ENCODE measurements at places on chromosomes 5 and 9. TPM values are rescaled to one million over a fixed set of nuclear protein-coding genes. Genes with fewer than 3 reads are reported as not detected.
A peak's percentile ranks its signal among the peaks of the same experiment; 100 is the strongest.

The PCDHGA1 gene
- total RNA-seq, result 0.05 TPM

The TEK gene
- total RNA-seq, result not detected

The WNT8A gene
- not detected for total RNA-seq

DNA sequence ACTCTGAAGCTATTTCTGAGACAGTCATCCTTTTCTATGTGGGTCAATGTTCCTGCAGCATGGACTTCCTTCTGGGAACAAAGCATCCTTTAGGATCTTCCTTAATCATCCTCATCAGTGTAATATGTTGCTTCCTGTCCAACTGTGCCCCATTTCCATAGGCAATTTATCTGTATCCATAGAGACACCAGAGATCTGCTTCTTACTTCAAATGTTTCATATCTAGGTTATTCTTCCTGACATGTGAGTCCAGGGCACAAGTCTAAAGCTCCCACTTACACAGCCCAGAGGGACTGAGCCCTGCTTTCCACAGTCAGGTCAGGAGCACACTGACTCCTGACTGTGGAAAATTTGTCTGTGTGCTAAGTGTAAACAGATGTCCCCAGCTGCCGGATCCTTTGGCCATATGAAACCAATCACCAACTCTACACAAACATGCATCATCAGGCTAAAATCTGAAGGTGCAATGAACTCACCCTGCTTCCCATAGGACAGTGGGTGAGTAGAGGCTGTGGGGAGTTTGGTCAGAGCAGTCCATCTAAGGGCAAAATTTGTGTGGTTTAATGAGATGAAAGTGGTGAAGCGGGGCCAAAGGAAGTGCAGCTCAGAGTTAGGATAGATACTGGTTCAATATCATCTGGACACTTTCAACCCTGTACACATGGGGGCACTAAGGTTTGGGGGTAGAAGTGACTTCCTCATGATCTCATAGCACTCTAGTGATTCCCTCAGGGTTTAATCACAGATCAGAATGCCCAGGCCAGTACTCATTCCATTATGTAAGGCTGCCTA is 85.2 kb upstream of the TNC start:
- no peak overlapping the region for H3K4me3 ChIP-seq
- H3K4me1 ChIP-seq, result peaks cover 25% of the 10 kb centered on the region
- H3K27ac ChIP-seq, result no peak overlapping the region
- no peaks in the 10 kb centered on the region for H3K36me3 ChIP-seq
- peaks cover 36% of the 10 kb centered on the region for H3K27me3 ChIP-seq
- DNase-seq, result no peak

GRCh38 chr5:78287833-78288232 is 6.7 kb downstream of the AP3B1 start:
- no peak for DNase-seq
- H3K4me3 ChIP-seq, result no peak overlapping the region
- H3K27ac ChIP-seq, result no peak overlapping the region
- H3K4me1 ChIP-seq, result peaks cover 53% of the 10 kb centered on the region
- H3K27me3 ChIP-seq, result no peaks in the 10 kb centered on the region

DNA sequence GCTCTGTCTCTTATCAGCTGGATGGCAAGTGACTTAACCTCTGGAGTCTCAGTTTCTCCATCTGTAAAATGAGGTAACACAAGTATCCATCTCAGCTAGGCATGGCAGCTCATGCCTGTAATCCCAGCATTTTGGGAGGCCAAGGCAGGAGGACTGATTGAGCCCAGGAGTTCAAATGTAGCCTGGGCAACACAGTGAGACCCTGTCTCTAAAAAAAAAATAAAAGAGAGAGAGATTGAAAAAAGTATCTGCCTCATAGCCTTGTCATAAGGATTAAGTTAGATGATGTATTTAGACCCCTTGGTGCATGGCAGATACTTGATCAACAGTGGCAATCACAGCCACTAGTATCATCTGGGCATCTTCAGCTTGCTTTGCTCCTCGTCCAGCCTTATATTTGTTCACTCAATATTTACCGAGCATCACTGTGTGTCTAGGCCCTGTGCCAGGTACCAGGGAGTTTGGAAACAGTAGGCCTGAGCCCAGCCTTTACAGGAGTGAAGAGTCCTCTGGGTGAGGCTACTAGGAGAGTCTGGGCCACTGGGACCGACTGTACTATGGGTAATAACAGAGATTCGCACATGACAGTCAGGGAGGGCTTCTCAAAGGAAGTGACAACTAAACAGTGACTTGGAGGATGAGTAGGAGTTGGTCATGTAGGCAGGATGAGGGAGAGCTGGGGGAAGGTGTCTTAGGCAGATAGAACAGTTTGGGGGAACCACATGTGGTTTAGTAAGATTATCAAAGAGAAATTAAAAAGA is 34.2 kb downstream of the CORO2A start:
- peaks cover 5% of the 10 kb centered on the region for H3K4me1 ChIP-seq
- H3K27ac ChIP-seq, result peak overlapping the region; percentile 24
- no peak overlapping the region for H3K4me3 ChIP-seq
- DNase-seq, result no peak
- peaks cover 3% of the 10 kb centered on the region for H3K36me3 ChIP-seq

DNA sequence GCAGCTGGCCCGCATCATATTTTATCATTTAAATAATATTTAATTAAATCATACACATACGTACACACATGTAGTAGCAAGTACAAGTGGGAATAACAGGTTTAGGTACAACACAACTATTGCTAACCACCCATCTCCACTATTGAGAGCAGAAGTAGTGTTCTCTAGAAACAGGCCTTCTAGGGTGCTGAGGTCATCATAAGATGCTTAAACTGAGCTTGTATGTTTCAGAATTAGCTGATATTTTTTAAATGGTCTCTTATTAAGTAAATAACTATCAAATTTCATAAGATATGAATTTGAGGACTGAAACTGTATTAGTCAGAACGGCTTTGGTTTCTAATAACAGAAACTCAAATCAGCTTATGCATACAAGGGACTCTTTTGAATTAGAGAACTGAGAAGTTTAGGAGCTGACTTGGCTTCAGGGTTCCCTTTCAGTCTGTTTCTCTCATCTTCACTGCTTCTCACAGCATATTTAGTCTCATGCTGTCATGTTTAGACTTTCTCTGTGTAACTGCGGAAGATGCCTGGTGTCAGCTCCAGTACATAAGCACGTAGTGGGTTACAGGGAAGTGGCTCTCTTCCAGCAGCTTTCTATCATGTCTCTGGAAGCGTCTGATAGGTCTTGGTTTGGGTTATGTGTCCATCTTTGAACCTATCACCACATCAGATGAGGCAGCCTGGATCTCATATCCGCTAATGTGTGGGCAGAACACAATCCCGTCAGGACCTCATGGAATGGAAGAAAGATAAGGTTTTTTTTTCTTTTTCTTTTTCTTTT is 25.0 kb upstream of the OCLN start:
- no peaks in the 10 kb centered on the region for H3K36me3 ChIP-seq
- DNase-seq, result no peak
- no peak overlapping the region for H3K27ac ChIP-seq
- no peaks in the 10 kb centered on the region for H3K27me3 ChIP-seq

DNA sequence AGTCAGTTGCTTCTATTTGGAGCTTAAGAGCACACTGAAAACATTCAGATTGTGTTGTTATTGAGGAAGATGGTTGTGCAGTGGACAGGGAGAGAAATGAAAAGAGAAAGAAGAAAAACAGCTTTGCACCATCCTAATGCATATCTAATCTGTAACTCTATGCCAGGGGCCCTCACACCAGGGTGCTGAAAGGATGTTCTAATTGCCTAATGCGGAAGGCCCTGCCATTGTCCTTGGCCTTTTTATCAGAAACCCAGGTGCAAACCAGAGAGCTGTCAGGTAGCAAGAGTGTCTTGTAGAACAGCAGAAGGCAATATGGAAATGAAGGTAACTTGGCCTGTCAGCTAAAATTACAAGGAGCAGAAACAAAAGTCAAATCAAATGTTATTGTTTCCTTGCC is 384.5 kb upstream of the PIK3R1 start:
- H3K27me3 ChIP-seq, result peaks cover 7% of the 10 kb centered on the region
- no peaks in the 10 kb centered on the region for H3K4me1 ChIP-seq
- no peak overlapping the region for H3K4me3 ChIP-seq
- no peak for DNase-seq
- H3K36me3 ChIP-seq, result no peaks in the 10 kb centered on the region

DNA sequence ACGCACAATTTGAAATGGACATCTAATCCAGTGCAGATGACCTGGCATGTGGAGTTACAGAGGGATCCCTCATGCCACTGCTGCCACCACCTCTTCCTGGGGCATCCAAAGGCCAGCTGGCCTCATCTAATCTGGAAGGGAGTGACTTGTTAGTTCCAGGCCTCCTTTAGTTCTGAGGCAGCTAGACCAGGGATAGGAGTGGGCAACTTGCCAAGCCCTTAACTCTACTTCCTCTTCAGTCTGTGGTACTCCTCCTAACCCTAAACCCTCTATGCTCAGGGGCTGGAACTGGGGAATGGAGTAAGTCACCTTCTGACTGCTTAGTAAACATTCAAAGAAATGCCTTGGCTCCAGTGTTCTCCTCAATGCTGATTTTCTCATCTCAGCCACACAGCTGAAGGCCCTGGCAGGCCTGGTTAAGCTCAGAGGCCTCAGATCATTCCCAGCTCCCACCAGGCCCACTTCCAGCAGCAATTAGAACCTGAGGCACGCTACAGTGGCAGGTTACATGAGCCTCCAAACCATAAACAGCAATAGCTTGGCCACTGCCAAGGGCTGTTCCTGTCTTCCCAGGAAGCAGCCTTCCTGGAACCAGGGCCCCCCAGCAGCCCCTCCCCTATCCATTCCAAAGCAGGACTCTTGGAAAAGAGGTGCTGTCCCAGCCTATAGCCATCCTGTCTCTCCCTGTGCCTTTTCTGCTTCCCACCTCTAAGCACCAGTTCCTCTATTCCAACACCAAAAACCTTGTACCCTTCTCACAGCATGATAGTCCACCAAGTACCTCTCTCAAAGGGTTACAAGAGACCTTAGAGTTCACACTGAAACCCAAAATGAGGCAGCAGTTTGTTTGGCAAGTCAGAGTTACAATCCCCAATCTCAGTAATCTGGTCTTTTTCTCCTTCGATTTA is 2.0 kb downstream of the EIF4EBP3 start:
- peaks cover 56% of the 10 kb centered on the region for H3K4me1 ChIP-seq
- peaks cover 53% of the 10 kb centered on the region for H3K36me3 ChIP-seq
- H3K27me3 ChIP-seq, result no peaks in the 10 kb centered on the region

- no peak for DNase-seq
- H3K4me1 ChIP-seq, result peaks cover 2% of the 10 kb centered on the region
- H3K27ac ChIP-seq, result no peak overlapping the region
- H3K36me3 ChIP-seq, result peaks cover 3% of the 10 kb centered on the region
Measured at GRCh38 chr5:154370119-154370518, 75.7 kb upstream of the SAP30L start.

DNA sequence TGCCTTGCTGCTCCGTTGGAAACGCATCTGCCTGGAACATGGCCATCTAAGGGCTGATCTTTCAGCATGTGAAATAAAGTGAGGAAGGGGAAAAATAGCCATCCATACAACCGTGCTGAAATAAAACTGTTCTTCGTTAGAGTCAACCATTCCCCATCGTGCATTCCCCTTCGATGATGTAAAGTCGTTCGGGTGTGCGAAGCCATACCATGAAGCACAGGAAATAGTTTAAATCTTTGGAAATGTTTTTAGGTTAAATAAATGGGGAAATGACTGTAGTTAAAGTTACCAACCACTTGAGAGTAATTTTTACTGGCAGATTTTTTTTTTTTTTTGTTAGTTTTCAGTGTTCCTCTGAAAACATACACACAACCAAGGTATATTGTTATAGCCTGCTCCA is 302.5 kb downstream of the SH3GL2 start:
- no peak overlapping the region for H3K27ac ChIP-seq
- no peaks in the 10 kb centered on the region for H3K4me1 ChIP-seq
- DNase-seq, result no peak

DNA sequence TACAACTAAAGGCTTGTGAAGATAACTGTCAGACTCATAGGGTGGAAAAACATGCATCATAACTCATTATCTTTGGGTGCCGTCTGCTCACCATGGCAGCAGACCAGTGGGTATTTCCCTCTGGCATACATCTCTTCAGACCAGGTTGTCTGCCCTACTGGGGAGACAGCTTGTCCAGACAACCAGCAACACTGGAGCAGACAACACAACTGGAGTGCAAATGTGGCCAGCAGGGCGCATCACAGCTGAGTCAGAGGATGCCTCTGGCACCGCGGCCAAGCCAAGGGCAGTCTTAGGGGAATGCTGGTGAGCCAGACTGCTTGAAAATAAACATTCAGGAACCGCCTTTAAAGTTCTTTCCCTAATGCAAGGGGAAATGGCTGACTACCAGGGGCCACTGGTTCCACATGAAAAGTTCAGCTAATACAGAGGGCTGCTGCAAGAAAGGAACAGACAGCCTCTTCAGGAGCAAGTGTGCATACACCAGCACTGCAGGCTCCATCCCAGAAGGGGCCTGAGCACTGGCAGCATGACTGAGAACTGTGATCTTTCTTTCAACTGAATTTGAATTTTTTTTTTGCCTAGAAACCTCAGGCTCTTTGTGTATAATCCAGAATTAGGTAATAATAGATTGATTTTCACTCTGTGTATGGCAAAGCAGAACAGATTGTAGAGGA is 77.3 kb downstream of the MAMDC2 start:
- H3K27ac ChIP-seq, result no peak overlapping the region
- H3K4me1 ChIP-seq, result no peaks in the 10 kb centered on the region
- peak; percentile 5 for DNase-seq
- no peak overlapping the region for H3K4me3 ChIP-seq
- H3K36me3 ChIP-seq, result no peaks in the 10 kb centered on the region

DNA sequence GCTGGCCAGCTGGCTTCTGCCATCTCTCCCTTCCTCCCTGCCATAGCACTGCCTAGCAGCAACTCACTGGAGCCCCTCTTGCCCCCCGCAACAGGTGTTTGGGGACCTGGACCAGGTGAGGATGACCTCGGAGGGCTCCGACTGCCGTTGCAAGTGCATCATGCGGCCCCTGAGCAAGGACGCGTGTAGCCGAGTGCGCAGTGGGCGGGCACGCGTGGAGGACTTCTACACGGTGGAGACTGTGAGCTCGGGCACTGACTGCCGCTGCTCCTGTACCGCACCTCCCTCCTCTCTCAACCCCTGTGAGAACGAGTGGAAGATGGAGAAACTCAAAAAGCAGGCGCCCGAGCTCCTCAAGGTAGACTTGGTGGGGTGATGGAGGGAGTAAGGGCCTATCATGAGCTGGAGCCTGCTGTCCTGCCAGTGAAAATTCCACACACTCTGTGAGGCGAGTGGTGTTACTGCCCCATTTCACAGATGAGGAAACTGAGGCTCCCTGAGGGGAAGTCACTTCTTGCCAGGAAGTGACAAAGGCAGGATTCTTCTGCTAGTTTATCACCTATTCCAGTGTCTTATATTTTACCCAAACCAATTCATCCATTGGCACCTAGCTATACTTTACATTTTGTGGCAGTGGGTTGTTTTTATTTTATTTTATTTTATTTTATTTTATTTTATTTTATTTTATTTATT is 10.1 kb downstream of the OLFML2A start:
- H3K27ac ChIP-seq, result no peak overlapping the region
- no peaks in the 10 kb centered on the region for H3K36me3 ChIP-seq
- no peaks in the 10 kb centered on the region for H3K4me1 ChIP-seq
- no peaks in the 10 kb centered on the region for H3K27me3 ChIP-seq

- H3K36me3 ChIP-seq, result peaks cover 3% of the 10 kb centered on the region
- DNase-seq, result no peak
- H3K4me1 ChIP-seq, result peaks cover 45% of the 10 kb centered on the region
- H3K27ac ChIP-seq, result no peak overlapping the region
Measured at GRCh38 chr9:134388976-134389375, 62.7 kb downstream of the RXRA start.
